Astrocyte of the cerebellum (primary cell): ENCODE measurements at places on chromosomes 7 and 10.

GRCh38 chr10:35768011-35768410 lies 125.9 kb upstream of the FZD8 start:
- DNase-seq, result no peak

GRCh38 chr7:130831322-130831721 lies 97.3 kb upstream of the KLF14 start:
- DNase-seq, result no peak

DNA sequence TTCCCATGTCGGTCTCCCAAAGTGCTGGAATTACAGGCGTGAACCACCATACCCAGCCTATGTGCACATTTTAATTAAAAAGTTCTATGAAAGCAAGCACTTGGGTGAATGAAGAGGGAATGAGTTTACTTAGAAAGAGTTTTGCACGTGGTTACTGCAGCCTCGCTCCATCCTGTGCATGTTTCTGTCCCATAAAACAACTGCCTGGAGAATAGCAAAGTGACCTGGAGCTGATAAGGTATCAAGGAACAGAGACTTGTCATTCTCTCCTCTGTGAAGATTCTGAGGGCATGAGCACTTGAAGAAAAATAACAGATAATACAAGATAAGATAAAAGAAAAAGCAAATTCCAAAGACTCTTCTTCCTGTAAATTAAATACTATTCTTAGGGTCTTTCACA lies 112.2 kb upstream of the JCAD start:
- DNase-seq, result no peak

DNA sequence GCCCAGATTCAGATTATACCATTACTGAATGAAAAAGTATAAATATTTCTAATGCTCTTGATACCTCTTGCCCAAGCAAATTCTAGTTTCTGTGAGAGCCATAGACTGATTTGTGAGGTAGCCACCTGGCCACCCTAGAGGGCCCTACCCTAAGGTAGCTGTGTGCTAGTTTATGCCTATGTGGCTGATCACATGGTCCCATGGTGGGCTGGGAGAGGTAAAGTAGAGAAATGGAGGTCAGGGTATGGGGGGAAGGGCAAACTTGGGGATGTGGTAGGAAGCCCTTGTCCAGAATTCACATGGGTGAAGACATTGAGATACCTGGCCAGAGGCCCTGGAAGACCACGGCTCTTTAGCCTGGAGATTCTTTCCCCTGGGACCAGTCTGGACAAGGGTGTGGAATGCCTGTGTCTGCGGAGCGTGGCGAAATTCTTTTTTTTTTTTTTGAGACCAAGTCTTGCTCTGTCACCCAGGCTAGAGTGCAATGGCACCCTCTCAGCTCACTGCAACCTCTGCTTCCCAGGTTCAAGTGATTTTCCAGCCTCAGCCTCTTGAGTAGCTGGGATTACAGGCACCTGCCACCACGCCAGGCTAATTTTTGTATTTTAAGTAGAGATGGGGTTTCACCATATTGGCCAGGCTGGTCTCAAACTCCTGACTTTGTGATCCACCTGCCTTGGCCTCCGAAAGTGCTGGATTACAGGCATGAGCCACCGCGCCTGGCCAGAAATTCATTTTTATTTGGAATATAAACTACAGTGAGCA lies 639.4 kb downstream of the ACTR3B start:
- DNase-seq, result no peak

DNA sequence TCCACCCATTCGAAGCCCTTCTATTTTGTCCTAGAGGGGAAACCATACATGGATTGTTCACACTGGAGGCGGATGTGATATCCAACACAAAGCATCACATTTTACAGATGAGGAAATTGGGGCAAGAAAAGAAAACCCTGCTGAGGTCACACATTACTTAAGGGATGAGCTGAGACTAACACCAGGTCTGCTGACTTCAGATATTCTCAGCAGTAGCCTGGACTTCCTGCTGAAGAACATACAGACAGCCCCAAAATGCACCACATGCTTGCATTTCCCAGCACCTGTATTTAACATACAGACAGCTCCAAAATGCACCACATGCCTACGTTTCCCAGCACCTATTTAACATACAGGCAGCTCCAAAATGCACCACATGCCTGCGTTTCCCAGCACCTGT lies 11.2 kb downstream of the GIMAP5 start:
- DNase-seq, result no peak

DNA sequence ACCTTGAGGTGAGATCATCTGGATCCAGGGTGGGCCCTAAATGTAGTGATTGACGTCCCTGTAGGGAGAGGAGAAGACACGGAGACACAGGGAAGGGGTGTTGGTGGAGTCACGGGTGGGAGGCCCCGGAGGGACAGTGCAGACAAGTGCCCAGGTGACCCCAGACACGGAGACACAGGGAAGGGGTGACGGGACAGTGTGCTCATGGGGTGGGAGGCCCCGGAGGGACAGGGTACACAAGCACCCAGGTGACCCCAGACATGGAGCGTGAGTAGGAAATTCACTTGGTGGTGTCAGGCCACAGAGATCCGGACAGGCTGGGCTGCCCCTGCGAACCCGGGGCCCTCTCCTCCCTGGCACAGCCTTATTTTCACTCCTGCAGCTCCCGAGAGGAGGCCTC lies 176.9 kb downstream of the PTPRN2 start:
- DNase-seq, result no peak

- peak; percentile 9 for DNase-seq
Observed at GRCh38 chr7:27064159-27064558, 31.6 kb downstream of the HOXA1 start.

DNA sequence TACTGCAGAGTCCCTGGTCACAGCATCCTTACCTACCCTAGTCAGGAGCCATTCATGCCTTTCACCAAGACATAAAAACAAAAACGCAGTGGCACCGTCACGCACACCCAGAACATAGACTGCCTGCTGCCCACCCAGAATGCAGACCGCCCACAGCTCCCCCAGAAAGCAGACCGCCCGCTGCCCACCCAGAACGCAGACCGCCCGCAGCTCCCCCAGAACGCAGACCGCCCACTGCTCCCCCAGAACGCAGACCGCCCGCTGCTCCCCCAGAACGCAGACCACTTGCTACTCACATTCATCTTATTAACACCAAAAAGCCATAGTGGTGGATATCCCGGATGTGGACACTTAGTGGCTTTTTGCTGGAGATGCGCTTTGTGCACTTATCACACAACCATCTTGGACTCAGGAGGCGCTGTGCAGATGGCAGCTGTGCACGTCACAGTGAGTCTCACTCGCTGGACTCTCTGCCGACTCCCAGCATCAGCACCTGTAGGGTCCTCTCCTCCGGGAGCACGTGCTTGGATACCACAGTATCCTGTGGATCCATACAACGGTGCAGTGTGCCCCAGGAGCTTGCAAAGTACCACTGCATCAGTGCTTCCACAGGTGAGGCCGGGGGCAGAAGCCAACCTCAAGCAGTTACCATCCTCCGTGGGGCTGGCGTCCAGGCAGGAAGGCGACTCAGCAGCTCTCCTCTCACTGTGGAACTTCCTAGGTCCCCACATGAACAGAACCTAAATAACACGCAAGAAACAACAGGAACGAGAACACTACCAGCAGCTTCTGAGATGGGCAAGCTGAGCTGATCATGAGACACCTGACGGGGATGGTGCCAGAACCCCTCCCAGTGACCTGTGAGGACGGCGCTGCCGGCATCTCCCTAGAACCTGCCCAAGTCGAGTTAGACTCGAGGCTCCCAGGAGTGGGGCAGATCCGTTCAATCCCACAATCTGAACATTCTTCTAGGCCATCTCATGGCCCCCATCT lies 161.0 kb downstream of the DIP2C start:
- DNase-seq, result no peak

DNA sequence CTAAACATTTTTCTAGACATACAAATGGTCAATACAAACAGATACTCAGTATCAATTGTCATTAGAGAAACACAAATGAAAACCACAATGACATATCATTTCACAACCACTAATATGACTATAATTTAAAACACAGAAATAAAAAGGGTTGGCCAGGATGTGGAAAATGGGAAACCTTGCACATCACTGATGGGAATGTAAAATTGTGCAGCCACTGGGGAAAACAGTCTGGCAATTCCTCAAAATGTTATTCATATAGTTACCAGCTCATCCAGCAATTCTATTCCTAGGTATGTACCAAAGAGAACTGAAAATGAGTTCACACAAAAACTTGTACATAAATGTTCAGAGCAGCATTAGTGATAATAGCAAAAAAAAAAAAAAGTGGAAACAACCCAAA lies 106.1 kb upstream of the LRRTM3 start:
- DNase-seq, result no peak

DNA sequence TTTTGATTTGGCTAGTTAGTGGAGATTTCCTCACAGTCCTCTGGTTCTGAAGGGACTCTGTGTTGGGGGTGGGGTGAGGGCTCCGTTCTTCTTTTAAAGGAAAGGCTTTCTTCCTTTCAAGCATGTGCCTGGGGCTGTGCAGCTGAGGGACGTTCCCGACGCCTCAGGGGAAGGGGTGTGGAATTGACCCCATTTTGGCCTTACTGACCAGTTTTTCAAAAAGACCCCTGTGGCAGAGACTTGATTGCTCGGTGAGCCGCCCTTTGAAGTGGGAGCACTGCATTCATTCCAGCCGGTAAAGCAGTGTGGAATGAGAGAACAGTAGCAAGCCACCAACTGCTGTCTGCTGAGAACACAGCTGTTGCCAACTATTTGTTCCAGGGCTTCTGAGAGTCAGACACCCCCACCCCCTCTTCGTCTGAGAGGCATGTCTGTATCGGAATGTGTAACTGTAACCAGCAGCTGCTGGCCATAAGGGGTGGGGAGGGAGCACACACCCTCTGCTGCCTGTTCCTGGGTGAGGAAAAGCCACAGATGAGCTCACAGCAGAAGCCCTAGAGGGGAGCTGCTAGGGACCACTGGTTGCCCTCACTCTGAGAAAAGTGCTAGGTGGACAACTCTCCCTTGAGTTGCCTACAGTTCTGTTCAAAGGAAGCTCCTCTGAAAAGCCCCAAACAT lies 33.2 kb downstream of the WBP1L start:
- DNase-seq, result peak; percentile 97

GRCh38 chr7:131325179-131325840 lies 2.4 kb upstream of the MKLN1 start:
- no peak for DNase-seq

DNA sequence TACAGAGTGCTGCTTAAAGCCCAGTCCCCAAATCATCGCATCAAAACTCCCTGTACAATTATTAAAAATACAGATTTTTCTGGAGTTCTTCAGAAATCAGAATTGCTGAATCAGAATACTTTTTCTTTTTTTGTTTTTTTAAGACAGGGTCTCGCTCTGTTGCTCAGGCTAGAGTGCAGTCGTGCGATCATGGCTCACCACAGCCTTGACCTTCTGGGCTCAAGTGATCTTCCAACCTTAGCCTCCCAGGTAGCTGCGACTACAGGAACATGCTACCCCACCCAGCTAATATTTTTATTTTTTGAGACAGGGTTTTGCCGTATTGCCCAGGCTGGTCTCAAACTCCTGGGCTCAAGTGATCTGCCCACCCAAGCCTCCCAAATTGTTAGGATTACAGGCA lies 3.9 kb downstream of the BBIP1 start:
- DNase-seq, result no peak

DNA sequence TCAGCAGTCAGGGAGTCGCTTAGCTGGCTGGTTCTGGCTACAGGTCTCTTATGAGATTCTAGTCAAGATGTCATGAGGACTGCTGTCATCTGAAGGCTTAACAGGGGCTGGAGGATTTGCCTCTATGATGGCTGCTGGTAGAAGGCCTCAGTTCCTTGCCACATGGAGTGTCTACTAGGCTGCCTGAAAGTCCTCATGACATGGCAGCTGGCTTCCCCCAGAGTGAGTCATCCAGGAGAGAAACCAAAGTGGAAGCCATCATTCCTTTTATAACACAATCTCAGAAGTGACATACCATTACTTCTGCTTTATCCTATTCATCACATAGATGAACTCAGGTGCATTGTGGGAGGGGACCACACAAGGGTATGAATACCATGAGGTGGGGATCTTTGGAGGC lies 75.1 kb downstream of the EXOC6 start:
- DNase-seq, result no peak

GRCh38 chr7:22561321-22561811 lies 61.4 kb upstream of the STEAP1B start:
- DNase-seq, result peak; percentile 99

- no peak for DNase-seq
Observed at GRCh38 chr10:78327778-78328591, 294.3 kb downstream of the RPS24 start.

GRCh38 chr7:149003560-149004305 lies 24.6 kb downstream of the PDIA4 start:
- DNase-seq, result no peak

DNA sequence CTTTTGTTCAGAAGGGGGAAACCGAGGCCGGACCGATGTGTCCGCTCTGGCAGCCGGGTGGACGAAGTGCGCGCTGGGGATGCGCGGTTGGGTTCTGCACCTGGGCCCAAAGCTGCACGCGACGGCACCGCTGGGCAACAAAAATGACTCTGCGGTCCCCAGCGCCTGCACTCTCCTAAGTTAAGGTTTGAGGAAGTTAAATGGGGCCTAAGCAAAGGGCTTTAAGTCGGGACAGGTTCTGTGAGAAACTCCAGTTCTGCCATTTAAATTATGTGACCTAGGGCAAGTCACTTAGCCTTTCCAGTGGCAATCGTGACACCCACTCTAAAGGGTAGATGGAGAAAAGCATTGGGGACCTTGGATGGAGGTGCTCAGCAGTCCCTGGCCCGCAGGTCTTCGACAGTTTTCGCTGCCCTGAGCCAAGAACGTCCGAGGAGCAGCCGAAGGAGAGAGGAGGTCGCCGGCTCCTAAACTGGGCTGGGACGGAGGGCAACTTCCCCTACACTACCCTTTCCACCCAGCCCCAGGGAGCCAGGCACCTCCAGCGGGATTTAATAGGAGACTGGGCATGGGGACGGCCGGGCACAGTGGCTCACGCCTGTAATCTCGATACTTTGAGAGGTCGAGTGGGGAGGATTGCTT lies 534 bp upstream of the ACBD5 start:
- DNase-seq, result no peak

DNA sequence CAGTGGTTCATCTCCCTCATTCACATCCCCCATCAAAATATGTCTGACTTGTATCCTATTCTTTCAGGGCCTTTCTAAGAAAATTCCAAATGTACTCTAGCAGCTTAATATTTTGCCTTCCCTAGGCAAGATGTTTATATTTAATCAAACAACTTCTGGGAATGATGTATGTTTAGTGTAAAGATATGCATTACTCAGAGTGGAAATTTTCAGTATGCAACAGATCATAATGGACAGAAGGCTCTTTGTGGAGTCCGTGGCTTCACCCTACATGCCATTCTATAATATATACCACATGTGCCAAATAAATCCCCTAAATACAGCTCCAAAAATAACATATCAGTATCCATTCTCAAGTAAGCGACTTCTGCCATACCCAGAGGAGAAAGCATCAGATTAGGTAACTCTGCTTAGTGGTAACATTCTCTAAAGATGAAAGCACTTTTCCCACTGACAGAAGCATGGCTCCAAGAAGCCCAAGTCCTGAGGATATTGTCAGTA lies 316.6 kb downstream of the KCNMA1 start:
- DNase-seq, result peak; percentile 67

DNA sequence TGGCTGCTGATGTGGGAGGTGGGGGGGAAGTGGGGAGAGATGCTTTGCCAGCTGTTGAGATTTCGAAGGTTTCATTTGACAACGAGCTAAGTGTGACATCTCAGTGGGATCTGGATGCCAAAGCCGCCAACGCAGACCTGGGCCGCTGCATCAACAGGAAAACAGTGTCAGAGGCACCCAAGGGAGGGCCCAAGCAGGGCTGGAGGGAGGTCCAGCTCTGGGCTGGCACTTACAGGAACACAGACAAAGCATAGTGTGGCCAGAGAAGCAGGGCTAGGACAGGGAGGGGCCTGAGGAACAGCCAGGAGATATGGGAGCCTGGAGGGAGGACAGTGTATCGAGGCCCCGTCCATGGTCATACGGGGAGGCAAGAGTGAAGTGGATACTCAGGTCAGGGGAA lies 73.1 kb downstream of the GTF2IRD1 start:
- DNase-seq, result no peak
